NCI-H2029 (cell line): ENCODE measurements at places on chromosomes 11 and 22.
A peak's percentile ranks its signal among the peaks of the same experiment; 100 is the strongest.

- DNase-seq = no peak
Observed at GRCh38 chr22:20546541-20546950, 39.1 kb downstream of the MED15 start.

DNA sequence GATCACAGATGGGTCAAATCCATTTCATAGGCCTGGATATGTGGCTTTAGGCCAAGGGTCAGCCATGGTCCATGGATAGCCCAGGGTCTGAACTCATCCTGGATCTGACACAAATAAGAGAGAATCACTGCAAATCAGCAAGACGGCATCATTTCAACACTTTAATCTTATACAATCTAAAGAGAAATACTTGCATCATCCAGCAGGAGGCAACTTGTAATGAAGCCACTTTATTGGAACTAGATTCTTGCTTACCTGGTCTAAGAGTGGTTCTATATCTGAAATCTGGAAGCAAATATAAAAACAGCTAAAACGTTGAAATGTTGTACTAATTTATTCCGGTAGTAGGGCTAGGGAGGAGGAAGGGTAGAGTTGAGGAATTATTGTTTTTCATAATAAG is 870.1 kb downstream of the JRKL start:
- no peak for DNase-seq

GRCh38 chr11:129637983-129638776 is 177.5 kb upstream of the TMEM45B start:
- no peak for DNase-seq

GRCh38 chr11:126781942-126782341 is 218.6 kb downstream of the KIRREL3 start:
- DNase-seq = no peak

DNA sequence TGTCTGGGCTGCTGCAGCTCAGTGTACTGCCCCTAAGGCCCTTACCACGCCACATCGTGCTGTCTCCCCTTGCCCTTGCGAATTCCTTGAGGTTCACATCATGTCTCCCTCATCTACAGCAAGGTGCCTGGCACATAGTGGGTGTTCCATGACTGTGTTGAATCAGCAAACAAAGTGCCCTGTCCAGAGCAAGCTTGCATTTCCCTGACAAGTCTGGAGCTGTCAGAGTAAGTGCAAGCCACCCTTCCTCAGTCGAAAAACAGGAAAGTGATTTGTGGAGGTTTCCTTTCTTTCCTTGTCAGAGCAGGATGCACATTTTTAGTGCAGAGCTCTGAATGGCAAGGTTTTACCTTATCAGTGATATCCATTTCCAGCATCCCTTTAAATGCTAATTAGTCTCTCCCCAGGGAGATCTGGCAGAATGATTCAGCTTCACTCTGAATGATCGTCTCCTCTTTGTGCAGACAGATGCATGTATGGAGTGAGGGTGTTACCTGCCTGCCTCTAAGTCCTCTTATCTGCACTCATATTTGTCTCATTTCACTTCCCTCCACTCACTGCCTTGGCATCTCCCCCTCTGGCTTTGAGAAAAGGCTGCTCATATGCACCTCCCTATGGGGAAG is 331.2 kb downstream of the TMEM135 start:
- DNase-seq = no peak

DNA sequence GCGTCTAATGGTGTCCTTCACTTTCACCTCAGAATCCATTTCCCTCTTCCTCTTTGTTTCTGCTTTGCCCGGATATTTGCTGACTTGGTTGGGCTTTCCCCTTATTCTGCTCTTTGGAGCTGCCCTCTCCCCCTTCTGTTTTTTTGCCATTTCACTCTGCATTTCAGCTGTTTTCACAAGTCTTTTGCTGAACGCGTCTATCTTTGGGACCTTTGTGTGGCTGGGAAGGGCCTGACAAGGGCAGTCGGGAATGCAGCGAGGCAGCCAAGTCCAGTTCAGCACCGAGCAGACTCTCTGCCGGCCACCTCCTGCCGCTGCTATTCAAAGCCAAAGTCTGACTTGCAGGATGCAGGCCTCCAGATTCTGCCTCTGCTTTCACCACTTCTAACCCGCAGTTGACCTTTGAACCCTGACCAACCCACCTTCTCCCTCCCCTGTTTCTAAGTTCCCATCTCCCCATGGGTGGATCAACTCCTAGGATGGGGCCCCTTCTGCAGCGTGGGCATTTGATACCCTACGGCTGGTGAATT is 38.2 kb downstream of the FEZ1 start:
- no peak for DNase-seq

DNA sequence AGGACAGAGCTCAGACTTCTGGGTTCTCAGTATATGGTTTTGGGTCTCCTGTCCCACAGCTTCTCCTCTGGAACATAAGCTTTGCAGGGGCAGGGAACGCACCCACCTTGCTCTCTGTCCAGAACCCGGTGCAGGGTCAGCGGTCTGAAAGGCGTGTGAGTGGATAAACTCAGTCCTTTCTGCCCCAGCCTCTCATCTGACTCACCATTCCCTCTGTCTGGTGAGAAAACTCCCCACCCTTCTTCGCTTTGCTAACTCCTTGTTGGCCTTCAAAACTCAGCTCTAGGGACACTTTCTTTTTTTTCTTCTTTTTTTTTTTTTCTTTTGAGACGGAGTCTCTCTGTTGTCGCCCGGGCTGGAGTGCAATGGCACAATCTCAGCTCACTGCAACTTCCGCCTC is 68.9 kb upstream of the NUP50 start:
- no peak for DNase-seq

GRCh38 chr22:29394931-29395581 is 6.7 kb upstream of the AP1B1 start:
- peak; percentile 64 for DNase-seq

- DNase-seq = no peak
Observed at GRCh38 chr11:297051-297585, 2.2 kb downstream of the IFITM5 start.

DNA sequence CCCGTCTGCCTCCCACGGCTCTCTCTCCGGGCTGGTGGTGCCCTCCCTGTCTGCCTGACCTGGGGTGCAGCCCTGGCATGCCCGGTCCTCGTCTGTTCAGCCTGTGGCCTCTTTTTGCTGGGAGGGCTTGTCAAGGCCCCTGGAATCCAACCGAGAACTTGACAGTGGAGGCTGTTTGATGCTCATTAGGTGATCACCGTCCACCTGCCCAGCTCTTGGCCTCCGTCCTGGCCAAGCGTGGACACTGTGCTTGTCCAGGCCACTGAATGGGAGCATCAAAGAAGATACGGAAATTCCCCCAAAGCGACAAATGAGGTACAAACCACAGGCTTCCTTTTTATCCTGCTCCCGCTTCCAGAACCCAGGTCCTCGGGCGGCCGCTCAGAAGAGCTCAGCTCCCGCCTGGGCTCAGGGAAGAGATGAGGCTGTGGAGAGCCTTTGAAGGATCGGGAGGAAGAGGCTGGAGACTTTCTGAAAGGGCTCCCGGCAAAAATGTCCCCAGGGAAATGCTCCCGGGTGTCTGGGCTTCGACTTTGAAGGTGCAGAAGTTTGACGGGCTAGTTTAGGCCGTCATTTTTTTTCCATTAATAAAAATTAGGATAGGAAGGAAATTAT is 1273.9 kb downstream of the BRD1 start:
- DNase-seq = no peak

- DNase-seq = no peak
Observed at GRCh38 chr22:24969560-24970301, 17.2 kb downstream of the KIAA1671 start.

DNA sequence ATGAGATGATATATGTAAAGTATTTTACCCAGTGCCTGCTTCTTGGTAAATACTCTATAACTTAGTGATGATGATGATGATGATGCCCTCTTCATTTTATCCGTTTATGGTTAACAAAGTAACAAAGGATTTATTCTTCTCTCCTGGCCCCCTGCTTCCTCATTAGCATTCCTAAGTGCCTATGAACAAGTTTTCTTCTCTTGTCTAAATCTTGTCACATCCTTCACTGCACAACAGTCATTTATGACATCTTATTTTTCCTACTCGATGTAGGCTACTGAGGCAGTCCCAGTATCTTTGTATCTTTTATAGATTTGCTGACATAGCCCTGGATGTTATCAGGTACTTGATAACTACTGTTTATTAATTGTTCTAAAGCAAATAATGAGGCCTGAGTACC is 754.4 kb upstream of the ARHGAP42 start:
- no peak for DNase-seq

GRCh38 chr11:93187290-93187689 is 10.5 kb downstream of the SLC36A4 start:
- no peak for DNase-seq

GRCh38 chr11:33507967-33508366 is 192.7 kb downstream of the C11orf91 start:
- peak; percentile 12 for DNase-seq

DNA sequence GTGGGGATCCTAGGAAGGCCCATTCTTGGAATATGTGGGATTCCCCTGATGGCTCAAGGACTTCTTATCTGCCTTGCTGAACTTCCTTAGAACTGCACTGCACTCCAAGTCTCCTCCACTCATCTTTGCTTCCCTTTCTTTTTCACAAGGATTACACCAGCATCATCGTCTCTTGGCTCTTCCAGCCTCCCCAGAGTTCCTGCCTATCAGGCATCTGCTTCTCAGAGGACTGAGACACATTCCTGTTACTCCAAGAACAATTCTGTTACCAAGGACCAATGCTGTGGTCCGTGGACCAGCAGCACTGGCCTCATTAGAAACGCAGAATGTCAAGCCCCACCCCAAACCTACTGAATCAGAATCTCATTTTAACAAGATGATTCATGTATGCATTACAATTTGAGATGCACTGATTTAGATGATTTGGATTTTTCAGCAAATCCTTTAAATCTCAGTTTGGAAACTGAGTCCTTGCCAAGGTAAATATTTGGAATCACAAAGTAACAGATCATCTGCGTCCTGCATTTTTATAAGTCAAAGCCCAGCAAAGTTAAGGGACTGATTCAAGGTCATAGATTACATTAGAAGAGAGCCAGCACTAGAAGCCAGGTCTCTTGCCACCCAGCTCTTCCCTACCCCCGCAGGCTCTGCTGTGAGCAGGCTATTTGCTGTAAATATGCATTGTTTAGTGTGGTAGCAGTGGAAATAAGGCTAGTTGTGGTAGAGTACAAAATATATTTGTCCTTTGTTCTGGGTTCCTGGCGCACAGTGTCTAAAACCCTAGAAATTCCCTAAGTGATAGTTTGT is 110.9 kb downstream of the SWAP70 start:
- no peak for DNase-seq

GRCh38 chr11:114083391-114084252 is 24.1 kb downstream of the ZBTB16 start:
- DNase-seq = no peak

DNA sequence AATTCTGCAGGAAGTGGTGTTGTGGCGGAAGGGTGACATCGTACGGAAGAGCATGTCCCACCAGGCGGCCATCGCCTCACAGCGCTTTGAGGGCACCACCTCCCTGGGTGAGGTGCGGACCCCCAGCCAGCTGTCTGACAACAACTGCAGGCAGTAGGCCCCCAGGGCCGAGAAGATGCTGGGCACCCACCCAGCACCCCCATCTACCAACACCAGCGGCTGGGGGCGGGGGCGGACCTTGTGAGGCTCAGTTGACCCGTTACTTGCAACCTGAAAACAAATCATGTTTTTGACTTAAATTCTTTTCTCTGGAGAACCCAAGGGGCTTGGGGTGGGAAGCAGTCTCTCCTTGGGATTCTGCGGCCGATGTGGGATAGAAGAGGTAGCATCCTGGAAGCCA is 7.7 kb downstream of the THYN1 start:
- no peak for DNase-seq

DNA sequence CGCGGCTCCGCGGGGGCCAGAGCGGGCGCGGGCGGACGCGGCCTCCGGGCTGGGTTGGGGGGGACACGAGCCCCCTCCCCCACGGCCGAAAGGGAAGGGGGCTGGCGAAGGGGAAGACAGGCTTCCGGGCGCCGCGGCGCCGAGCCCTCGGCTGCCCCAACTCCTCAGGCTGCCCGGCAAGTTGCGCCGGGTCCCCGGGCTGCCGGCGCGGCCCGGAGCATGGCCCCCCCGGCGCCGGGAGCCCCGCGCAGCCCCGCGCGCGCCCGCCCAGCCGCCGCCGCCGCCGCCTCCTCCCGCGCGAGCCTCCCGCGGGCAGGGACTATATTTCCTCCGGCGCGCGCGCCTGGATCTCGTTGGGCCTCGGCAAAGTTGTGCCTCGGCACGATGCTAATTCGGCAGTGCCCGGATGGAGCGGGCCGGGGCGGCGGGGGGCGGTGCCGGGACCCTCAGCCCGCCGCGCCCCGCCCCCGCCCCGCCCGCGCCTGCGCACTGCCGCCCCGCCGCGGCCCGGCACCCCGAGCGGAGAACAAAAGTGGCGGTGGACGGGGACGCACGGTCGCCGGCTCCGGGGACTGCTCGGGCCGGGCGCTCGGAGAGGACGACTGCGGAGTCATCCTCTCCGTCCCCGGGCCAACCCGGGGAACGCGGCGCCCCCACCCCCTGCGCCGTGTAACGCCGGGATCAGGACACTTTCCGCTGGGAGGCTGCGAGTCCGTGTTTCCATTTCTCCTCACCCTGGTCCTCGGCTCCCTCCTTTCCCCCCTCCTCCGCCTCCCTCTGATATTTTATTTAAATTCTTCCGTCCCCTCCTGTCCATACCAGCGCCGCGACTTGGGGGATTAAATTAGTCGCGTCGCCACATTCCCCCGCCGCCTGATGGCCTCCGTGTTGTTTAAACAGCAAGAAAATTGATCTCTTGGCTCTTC is at the start of gene PHF21B:
Gene PHF21B (minus strand): TSS at position 400 of the 926 bp plus-strand sequence. CDS start 456 bp downstream, outside the sequence.
- DNase-seq = peak; percentile 71

GRCh38 chr11:128310676-128311445 is 276.5 kb downstream of the ETS1 start:
- DNase-seq = no peak

- DNase-seq = no peak
Observed at GRCh38 chr22:47128622-47129215, 366.3 kb downstream of the TBC1D22A start.

DNA sequence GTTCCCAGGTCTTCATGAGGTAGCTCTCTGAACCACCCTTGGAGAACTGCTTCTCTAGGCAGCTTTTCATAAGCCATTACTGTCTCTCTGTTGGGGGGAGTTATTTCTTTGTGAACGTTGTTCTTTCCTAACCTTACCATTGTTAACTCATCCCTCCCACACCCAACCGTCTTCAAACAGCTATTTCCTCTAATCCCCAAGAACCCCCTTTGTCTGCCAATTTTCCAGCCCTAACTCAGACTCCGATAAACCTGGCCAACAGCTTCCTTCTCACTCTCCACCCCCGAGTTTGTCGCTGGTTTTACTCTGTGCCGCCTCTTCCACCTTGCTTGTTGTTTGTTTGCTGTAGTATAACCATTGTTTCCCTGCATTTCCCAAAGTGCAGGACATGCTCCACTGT is 131.5 kb downstream of the CCDC34 start:
- DNase-seq = no peak

DNA sequence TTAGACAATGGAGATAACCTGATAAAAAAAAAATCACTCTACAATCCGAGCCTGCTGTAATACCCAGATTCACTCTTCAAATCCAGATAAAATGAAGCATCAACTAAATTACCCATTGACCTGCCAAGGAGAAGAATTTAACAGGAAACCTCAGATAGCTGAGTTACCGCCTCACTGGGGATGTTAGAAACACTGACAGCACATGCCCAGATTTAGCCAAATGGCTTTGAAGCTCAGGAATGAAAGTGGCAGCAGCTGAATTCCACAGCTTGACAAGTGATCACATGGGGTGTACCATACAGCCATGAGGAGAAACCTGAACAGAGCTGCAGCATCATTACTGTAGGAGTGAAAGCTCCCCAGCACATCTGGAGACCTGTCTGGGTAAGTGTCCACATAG is 807.6 kb downstream of the DLG2 start:
- DNase-seq = no peak

GRCh38 chr11:122756417-122756816 is 81.9 kb upstream of the CRTAM start:
- no peak for DNase-seq
